Ureter (tissue), 1 donor: ENCODE measurements at places on chromosomes 2 and 18. TPM values are rescaled to one million over a fixed set of nuclear protein-coding genes. Genes with fewer than 3 reads are reported as not detected.

The ITGB6 gene
- 96.3 TPM for total RNA-seq

The RNU2-63P gene
- total RNA-seq: not detected

The CMPK2 gene
- total RNA-seq: 7.5 TPM

- no peak for DNase-seq
Measured at GRCh38 chr2:5749347-5749746, 57.2 kb downstream of the SOX11 start.

DNA sequence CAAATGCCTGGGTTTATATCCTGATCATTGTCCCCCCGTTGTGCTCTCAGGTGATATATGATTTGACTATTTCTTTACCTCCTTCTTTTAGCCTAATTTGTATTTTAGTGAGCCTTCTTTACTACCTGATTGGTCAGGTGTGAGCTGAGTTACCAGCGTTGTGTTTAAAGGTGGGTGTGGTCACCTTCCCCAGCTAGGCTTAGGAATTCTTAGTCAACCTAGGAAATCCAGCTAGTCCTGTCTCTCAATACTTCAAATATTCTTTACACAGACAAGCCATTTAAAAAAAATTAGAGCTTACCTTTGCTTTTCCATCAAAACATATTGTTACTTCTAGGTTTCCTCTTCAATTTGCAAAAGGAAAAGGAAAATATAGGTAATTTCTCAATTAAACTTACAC lies 30.2 kb downstream of the KYNU start:
- no peak for DNase-seq

- DNase-seq: no peak
Measured at GRCh38 chr2:9234680-9235146, 28.1 kb downstream of the ASAP2 start.

DNA sequence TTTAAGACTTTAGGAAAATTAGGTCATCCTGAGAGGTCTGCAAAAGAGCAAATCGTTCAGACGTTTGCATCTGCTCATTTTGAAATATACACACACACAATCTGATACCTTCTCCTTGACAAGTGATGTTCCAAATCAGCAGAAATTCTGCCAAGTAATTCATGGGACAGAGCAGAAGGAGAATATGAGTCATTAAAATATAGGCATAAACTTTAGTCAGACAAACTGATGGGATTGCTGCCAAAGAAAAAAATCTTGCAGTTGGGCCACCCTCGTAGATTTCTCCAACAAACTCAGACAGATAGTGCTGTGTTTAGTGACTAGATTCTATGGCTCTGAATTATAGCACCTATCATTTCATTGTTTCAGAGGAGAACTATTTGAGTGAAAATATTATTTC lies 336.3 kb downstream of the NYAP2 start:
- DNase-seq: no peak

GRCh38 chr2:50295596-50295995 lies 736.3 kb downstream of the NRXN1 start:
- DNase-seq: no peak
